Hepatocyte (in vitro differentiated cells): ENCODE measurements at places on chromosomes 7 and 10.
A peak's percentile ranks its signal among the peaks of the same experiment; 100 is the strongest.

DNA sequence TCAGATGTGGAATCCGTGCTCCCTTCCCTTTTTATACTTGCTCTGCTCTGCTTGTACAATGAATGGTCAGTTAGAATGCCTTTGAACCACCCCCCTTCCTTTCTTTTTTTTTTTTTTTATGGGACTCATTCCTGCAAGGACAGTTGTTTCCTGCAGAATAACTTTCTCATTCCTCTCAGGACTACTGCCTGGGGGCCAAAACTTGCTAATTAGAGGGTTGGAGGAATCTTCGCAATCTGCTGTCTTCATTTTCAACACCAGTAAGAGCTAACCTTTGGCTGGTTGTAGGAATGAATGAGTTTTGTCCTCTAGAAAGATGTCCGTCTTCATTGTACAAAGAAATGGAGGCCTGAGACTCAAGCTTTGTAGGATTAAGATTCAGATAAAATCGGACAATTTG, 868.1 kb downstream of the LRMDA start:
- DNase-seq, result no peak

GRCh38 chr10:132880128-132880981, 62.0 kb downstream of the CFAP46 start:
- DNase-seq, result no peak

GRCh38 chr7:100882201-100882600, 7.3 kb downstream of the SRRT start:
- DNase-seq, result no peak

GRCh38 chr10:80144696-80145131, 12.2 kb downstream of the PLAC9 start:
- DNase-seq, result no peak

DNA sequence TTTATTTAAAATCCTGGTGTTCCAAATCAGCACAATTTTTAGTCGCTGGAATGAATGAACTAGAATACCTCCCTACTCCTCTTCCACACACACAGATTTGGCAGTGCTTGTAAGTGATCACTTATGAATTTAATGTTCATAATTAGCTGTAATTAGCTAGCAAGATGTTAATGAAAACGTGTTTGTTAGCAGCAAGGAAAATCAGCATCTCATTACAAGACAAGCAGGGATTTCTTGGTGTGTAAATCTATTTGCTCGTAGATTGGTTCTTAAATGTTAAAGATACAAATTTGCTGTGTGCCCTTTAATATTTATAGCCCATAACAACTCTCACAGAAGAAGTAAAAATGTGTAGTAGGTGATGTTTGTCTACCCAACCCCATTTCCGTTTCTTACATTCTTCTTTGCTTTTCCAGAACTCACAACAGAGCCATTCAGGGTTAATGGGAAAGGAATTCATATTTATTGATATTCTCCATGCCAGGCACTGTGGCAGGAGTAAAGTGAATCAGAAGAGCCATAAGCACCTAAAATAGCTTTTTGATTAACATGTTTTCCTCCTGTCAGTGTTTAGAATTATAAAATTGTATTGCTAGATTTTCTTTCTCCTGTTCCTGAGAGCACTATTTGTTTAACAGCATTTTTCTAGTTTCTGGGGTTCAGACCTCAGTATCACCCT, 49.6 kb downstream of the SEMA3C start:
- no peak for DNase-seq

- no peak for DNase-seq
These were observed 103.4 kb downstream of the EGFR start for GRCh38 chr7:55122263-55122662.

DNA sequence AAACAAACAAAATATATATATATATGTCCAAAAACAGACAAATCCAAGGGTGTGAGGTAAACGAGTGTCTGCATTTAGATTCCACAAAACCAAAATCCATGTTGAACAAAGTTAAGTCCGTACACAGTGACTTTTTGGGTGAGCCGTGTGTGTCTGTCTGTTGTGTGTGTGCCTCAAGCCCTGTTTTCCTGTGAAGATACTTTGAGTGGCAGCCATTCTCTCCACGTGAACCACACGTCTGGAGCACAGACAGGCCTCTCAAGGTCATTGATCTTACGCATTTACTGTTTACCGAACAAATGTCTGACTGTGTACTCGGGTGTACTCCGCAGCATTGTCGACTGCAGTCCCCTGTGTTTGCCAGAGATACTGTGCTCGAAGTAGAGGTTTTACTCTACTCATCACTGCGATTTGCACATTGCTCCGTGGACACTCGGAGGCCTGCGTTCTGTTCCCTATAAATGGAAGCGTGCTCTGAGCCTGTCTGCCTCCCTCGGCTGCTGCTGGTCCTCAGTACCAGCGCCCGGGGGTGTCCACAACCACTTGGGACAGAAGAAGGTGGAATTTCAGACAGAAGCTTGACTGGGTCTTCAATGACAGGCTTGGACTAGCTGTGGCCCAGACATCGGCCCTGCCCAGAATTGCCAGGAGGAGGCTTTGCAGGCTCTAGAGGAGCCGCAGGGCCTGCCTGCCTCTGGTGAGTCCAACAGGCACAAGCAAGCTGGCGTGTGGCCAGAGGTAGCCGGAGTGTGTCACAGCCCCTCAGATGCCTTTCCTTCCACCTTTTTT, 22.1 kb downstream of the CYP17A1 start:
- DNase-seq, result peak; percentile 54

DNA sequence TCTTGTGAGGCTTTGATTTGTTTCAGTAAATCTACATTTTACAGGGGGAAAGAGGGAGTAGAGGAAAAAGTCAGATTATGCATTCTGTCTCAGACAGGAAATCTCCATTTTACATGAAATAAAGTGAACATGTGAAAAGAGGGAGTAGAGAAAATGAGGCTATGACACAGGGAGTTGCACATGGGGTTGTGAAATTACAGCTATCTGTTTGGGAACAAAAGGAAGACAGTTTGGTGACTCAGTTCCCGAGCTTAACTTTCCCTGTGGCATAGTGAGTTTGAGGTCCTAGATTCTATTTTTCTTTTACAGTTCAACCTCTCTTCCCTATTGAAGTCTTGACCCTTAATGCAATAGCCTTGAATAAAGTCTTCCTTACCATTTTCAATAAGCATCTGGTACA, 63.2 kb upstream of the AGR3 start:
- no peak for DNase-seq

GRCh38 chr7:102849079-102849478, 63.7 kb upstream of the LRRC17 start:
- DNase-seq, result no peak
